ENCODE measurements at places on chromosomes 5 and 9.

GRCh38 chr9:113636165-113636564 lies 172.6 kb downstream of the RGS3 start:
- no peak for DNase-seq

DNA sequence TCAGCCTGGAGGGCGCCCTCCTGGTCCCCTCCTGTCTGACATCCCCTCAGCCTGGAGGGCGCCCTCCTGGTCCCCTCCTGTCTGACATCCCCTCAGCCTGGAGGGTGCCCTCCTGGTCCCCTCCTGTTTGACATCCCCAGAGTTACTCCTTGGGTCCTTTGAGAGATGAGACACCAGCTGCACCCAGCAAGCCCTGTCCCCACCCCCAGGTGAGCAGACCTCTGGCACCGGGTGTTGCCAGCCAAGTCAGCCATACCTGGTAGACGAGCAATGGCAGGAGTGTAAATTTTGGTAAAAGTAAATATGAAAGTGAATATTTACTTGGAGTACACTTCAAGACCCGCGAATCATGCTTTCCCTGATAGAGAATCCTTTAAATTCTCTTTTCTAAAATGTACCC lies 25.4 kb downstream of the EXOC3 start:
- no peak for DNase-seq

GRCh38 chr9:113675475-113675941 lies 200.6 kb upstream of the ZNF618 start:
- DNase-seq, result no peak

- no peak for DNase-seq
Measured at GRCh38 chr9:134185536-134186011, 21.2 kb upstream of the RNU6ATAC start.

DNA sequence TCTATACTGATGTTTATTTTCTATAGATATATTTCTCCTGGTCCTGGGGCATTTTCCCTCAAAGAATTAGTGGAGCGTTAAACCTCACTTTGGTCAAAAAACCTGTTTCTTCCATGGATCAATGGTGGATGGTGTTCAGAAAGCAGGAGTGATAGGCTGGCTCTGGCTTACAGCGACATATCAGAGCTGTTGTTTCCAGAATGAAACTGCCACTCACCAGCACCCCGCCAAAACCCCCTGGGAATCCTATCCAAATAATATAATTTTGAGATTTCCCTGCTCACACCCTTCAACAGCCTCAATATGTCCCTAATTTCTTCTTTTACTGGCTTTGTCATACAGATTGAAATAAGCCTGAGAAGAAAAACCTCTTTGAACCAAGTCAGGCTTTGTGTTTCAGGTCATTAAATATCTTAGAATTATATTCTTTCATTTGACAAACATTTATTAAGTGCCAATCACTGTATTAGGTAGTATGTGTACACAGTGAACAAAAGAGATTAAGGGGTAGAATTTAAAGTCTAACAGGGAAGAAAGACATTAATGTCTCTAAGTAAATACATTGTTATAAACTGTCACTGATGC lies 144.5 kb upstream of the GPR151 start:
- no peak for DNase-seq

DNA sequence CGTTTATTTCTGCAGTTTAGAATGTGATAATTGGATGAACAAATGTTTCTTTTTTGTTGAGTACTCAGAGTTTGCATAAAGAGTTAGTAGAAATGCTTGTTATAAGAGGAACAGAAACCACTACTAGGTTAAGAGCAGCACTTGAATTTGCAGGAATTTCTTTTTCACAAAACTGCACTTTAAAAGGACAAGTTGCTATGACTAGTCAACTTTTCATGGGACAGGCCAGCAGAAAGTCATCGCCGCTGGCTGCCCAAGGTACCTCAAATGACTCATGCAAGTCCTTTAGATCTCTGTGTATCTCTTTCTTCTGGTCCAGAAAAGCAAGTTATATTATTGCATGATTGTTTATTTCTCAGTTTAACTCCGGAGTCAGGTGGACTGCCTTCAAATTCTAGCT lies 97.3 kb upstream of the HMHB1 start:
- no peak for DNase-seq

- DNase-seq, result no peak
Measured at GRCh38 chr5:79378510-79379186, 135.3 kb downstream of the HOMER1 start.

DNA sequence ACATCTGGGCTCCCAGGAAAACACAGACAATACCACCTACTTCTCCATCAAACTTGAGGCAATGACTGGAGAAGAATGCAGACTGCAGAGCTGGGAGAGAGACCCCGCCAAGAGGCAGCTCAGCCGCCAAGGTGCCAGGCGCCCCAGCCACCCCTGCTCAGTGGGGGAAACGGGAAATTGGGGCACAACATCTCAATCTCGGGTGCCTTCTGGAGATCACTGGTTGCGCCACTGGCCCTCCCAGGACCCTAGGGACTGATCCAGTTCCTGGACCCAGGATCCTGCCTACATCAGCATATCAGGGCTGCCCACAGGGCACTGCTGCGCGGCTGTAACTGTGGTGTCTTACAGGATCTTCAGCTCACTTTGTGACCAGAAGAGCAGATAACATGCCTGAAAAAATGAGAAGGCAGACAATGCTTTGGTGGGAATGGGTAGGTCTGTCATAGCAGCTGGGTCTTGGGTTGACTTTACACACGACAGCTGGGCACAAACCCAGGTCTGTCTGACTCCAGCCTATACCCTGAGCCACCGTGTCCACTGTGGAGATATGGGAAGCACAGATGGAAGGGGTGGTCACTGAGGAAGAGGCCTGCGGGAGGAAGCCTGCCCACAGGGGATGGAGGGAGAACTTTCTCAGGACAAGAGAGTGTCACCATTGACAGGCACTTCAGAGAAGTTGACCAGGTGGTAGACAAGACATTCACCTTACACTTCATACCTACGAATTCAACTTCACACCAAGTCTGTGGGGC lies 135.2 kb upstream of the RAPGEF1 start:
- DNase-seq, result no peak

DNA sequence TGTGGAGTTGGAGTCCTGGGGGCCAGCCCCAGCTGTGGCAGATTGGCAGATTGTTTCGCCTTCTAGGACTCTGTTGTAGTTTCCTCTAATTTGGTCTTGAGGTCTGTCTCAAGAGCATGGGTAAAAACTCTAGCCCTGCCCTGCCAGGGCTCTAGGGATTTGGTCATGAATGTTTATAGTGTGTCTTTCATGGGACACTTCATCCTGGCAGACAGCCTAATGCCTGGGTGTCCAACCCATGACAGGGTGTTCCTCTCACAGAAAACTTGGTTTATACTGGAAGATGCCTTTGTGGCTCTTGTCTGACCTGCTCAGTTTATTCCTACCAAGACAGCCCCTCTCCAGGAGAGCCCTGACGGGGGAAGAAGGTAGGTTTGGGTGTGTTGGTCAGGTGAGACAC lies 45.5 kb downstream of the GALNT12 start:
- DNase-seq, result no peak

- DNase-seq, result no peak
Measured at GRCh38 chr9:28678097-28678496, 1104.8 kb upstream of the C9orf72 start.

DNA sequence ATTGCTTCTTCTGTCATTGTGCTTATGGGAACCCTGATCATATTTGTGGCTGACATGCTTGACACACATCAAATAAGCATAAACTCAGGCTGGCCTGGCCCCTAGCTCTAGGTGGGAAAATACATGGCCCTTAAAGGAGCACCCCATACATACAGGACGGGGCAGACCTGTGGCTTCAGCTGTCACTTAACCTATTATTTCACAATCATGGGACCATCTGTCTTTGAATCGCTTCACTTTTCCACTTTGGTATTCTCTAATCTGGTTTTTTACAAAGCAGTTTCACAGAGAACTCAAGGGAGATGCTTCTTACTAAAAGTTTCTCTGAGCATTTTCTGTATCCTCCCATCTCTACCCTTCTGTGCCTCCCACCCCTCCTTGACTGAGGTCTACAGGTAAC lies 34.6 kb upstream of the LRRTM2 start:
- no peak for DNase-seq

- no peak for DNase-seq
Measured at GRCh38 chr5:60325870-60326269, 374.1 kb downstream of the DEPDC1B start.

DNA sequence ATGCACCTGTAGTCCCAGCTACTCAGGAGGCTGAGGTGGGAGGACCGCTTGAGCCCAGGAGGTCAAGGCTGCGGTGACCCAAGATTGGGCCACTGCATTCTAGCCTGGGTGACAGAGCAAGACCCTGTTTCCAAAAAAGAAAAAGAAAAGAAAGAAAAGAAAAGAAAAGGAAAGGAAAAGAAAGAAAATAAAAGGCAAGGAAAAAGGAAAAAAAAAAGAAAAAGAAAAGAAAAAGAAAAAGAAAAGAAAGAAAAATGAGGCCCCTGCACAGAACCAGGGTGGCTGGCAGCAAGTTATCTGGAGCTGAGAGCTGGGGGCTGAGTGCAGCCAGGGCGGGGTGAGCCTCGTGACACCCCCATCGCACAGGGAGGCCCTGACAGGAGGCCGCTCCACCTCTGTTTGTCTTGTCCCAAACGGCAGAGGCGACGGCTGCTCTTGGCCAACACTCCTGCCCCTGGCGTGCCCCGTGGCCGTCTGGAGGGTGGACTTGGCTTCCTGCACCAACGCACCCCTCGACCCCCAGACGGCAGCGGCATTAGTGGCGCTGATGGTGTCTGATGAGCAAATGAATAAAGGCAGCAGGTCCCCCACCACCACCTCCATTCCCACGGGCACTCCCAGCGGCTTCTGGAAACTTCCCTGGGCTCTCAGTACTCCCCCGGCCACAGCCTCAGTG lies 16.7 kb downstream of the EXD3 start:
- DNase-seq, result no peak

GRCh38 chr9:109653470-109653869 lies 126.5 kb upstream of the PALM2AKAP2 start:
- DNase-seq, result no peak

DNA sequence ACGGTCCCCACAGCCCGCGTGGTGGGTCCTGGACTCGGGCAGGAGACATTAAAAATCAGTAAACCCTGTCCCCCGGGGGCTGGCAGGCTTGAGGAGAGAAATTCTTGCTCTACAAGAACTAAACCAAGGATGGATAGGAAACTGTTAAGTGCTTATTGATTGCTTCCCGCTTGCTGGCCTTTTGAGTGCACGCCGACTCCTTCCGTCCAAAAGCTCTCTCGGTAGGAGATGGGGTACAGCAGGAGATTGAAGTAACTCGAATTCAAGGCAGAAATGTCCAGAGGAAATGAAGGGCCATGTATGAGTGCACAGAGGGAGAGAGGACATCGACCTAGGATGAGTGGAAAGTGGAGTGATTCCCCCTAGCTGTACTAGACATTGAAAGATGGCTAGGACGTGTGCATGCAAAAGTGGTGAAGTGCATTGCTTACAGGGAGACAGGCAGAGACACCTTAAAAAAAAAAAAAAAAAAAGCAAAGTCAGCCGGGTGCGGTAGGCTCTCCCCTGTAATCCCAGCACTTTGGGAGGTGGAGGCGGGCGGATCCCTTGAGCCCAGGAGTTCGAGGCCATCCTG lies 923 bp downstream of the RECK start:
- DNase-seq, result no peak

DNA sequence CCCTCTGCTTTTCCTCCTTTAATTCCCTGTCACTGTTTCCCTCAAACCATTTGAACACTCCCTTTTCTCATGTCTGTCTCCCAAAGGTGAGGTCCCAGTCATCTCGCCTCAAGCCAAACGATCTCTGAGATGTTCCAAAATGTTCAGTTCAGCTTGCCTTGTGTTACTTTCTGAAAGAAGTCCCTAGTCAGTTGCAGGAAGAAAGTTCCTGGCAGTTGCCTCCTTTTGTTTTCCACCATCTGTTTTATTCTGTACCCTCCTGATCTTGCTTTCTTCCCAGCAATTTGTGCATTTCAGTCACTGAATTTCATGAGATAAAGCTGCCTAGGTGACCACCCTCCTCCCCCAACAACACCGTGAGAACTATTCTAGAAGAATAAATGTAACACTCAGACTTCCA lies 277.5 kb downstream of the EPB41L4A start:
- no peak for DNase-seq

DNA sequence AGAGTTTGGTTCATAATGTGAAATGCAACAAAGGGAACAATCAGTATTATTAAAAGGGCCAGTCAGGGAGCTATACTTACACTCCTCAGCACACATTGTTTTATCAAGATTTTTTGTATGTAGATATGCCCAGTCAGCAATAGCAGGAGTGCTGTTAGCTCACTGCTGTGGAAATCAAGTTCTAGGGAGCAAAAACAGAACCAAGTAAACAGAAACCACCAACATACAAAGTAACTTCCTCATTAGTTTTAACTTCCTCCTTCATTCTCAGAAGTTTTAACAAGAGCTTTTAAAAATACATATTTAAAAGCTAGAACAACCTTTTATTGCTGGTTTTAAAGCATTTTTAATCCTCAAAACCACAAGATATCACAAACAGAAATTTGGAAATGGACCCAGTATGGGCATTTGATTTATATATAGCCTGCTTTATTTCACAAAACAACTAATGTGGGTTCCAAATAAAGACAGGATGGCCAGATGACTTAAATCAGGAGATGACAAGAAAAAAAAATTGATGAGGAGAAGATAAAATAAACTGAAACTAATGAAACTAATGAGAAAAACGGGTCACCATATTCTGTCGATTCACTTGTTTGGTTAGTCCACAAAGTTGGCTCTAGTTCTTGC lies 178.5 kb downstream of the ADAMTS12 start:
- no peak for DNase-seq

GRCh38 chr5:10459080-10460055 lies 17.7 kb downstream of the ROPN1L start:
- no peak for DNase-seq

- DNase-seq, result no peak
Measured at GRCh38 chr5:175775416-175775815, 96.0 kb upstream of the CPLX2 start.

DNA sequence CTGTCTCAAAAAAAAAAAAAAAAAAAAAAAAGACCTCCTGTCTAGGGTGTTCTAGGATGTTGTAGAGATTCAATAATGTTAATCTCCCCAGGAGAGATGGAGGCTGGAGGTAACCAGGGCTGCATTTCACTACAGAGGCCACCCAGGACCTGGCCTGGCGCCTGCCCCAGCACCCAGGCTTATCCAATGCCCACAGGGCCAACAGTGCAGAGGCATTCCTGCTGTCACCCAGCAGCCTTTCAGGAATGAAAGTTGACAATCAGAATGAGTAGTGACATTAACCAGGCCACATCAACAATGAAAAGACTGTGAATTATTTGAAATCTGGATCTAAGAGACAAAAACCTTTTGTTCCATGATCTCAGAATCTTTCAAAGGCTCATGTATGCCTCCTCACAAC lies 36.2 kb upstream of the GABRP start:
- no peak for DNase-seq

- no peak for DNase-seq
Measured at GRCh38 chr5:146388386-146388785, 49.7 kb downstream of the POU4F3 start.
